ENCODE measurements at places on chromosomes 16 and 17.
A peak's percentile ranks its signal among the peaks of the same experiment; 100 is the strongest.

GRCh38 chr17:83078378-83079351 lies 744 bp upstream of the METRNL start:
- no peak for DNase-seq

DNA sequence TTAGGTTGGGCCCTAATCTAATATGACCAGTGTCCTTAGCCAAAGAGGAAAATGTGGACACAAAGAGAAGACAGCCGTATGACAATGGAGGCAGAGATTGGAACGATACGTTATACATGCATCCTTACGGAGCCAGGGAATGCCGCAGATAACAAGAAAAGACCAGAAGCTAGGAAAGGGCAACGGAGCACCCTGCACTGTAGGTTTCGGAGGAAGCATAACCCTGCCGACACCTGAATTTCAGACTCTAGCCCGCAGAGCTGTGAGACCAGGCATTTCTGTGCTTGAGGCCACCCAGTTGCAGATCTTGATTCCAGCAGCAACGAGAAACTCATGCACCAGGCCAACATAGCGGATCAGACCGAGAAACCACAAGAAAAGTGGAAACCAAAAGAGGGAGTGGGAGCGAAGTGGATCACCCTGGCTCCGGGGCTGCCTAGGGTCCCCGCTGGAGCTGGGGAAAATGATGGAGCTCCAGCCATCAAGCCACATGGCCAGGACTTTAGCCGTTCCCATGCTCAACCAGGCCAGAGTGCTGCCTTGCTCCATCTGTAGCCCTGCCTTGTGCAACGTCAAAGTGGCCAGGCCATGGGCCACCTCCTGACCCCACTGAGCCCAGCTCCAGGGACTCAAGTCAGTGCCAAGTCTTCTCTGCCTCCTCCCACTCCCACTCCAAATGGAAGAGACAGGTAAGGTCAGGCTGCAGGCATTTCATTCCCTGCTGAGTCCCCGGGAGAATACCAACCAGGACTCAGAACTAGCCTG lies 51.7 kb upstream of the RPL38 start:
- no peak for DNase-seq

DNA sequence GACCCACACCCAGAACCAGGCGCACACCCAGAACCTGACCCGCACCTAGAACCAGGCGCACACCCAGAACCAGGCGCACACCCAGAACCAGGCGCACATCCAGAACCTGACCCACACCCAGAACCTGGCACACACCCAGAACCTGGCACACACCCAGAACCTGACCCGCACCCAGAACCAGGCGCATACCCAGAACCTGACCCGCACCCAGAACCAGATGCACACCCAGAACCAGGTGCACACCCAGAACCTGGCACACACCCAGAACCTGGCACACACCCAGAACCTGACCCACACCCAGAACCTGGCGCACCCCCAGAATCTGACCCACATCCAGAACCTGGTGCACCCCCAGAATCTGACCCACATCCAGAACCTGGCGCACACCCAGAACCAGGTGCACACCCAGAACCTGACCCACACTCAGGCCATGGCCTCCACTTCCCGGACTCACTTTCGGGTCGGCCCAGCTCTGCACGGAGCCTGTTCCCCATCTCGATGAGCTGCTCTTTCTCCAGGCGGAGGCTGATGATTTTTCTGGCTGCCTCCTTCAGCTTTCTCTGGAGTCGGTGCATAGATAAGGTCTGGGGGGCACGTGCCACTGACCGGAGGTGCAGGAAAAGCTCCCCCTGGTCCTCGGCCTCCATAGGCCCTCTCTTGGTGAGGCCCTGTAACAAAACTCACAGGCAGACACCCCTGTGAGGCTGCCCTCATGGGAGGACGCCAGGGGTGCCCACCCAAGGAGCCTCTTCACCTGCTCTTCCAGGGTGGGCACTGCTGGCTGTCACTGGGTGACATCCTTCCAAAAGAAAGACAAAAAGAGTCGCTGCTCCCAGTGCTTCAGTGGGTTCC lies 53.3 kb upstream of the FASN start:
- no peak for DNase-seq

DNA sequence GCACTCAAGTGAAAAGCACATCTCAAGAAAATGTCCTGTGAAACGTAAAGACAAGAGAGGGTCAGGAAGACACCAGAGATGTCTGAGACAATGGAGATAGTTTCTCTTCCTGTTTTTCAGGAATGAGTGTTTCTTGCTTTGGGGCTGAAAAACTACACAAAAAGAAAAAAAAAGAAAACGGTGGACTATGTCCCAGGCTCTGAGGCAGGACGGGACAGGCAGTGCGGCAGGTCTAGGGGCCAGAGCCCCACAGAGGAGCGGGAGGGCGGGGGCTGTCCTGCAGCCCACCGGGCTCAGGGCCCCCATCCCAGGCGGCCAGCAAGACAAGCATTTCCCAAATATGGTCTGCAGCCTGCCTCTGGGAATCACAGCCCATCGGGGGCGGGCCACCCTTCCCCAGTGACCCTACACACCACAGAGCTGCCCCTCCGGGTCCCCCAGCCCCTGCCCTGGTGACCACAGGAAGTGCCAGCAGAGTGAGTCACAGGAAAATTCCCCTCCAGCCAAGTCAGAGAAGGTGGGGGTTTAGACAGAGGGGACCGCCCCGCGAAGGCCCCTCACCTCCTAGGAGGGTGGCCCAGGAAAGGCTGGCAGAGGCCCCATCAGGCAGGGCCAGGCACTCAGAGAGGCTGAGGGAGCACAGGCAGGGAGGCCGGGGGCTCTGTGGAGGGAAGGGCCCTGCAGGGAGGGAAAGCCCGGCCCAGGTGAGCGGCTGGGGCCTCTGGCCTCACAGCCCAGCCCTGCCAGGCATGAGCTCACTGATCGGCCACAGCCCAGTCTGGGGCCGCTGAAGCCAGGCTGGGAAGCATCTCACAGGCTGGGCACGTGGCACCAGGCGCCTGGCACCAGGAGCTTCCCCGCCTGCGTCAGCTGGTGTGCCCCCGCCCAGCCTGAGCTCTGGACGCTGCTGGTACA lies 6.3 kb downstream of the BCAR1 start:
- no peak for DNase-seq

GRCh38 chr16:9499941-9500593 lies 408.6 kb downstream of the HAPSTR1 start:
- no peak for DNase-seq

DNA sequence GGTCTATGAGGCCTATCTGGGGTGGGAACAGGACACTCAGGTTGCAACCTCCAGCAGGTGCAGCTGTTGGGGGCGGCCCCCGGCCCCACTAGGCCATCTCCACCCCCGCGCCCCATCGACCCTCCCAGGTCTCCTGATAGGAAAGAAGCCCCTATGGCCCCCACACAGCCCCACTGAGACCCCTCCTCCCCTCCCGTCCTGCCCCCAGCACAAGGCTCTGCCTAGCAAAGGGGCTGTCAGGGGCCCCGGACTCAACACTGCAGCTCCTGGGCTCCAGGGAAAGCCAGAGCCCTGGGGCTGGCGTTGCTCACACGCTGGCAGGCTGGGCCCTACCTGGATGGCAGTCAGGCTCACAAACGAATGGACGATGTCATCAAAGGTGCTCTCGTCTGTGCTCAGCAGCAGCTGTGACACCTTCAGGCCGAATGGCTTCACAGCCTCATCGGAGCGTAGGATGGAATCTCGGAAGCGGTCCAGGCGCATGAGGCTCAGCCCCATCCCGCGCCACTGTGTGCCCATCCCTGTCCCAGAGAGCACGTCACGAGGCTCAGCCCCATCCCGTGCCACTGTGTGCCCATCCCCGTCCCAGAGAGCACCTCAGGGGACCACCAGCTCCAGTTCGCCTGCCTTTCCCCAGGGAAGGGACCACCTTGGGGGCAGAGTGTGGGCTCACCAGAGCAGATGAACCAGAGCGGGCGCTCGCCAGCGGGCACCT lies 7.3 kb downstream of the FASN start:
- no peak for DNase-seq

DNA sequence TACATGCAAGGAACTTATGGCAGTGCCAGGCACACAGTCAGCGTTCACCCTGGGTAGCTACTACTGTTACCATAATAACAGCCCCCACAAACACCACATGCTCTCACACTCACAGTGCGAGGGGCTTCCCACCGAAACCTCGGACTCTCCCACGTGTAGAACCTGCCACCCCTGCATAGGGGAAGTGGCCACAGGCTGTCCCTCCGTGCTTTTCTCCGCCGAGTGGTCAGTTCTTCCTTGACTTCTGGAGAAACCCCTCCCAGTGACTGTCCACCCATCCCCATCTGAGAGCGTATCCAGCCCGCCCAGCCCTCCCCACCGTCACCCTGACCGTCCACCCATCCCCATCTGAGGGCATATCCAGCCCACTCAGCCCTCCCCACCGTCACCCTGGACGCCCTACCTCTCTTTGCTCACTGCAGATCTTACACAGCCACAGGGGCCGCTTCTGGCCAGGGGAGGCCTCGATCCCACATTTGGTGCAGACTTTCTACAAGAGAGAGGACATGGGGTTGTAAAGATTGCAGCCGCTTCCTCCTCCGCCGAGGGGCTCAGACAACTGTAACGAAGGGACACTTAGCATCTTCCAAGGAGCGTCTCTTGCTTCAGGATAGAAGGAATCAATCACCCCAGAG lies 71.1 kb downstream of the RPH3AL start:
- DNase-seq, result no peak

DNA sequence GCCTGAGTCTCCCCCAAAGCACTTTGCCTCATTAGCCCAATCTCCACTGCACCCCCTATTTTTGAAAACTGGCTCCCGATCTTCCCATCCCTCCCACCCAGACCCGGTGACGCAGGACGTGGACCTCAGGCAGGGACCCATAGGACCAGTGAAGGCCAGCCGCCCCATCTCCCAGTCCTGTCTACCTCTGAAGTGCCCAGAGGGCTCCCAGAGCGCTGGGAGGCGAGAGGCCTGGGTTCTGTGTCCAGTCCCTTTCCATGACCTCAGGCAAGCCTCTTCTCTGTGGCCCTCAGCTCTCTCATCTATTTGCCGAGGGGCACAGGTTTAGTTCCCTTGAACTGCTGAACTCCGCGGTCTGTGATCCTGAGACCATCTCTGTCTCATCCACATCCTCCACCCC lies 714 bp downstream of the TNS4 start:
- no peak for DNase-seq

GRCh38 chr16:29927070-29927905 lies 1.3 kb upstream of the KCTD13 start:
- no peak for DNase-seq

GRCh38 chr16:5328546-5328945 lies 231.0 kb upstream of the EEF2KMT start:
- DNase-seq, result no peak

- DNase-seq, result no peak
These were observed 36.7 kb upstream of the NDRG4 start for GRCh38 chr16:58462997-58463941.

DNA sequence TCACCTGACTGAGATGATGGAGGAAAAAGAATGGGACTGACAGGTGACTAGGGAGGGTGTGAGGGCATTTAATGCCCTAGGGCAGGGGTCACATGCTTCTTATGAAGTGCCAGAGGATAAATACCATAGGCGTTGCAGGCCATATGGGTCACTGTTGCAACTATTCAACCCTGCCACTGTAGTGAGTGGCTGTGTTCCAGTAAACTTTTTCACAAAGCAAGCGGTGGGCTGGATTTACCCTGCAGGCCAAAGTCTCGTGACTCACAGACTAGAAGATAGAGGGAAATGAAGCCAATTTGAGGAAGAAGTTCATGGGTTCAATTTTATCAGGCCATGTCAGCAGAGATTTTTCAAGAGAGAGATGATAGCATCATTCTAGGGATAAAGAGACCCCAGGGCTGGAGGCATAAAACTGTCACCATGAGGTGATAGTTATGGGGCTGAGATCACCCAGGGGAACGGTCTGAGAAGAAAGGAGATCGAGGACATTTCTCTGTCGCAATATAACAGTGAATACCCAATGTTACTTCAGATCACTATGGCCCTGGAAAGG lies 8.6 kb downstream of the ARHGAP17 start:
- no peak for DNase-seq

- no peak for DNase-seq
These were observed 23.9 kb upstream of the CAPNS2 start for GRCh38 chr16:55542459-55543082.

DNA sequence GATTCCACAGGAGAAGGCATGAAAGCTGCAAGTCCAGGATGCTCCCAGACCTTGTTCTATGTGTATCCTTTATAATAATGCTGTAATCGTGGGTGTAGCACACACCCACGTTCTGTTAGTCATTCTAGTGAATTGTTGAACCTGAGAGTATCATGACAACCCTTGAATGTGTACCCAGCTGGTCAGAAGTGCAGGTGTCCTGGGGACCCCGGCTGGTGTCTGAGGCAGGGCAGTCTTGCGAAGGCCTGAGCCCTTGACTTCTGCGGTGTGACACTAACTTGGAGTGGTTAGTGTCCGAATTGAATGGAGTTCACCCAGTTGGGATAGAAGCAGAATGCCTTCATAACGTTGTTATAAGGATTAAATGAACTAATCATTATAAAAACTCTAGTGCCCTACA lies 218.0 kb upstream of the TNRC6C start:
- DNase-seq, result no peak

GRCh38 chr17:51103050-51103449 lies 17.6 kb downstream of the SPAG9 start:
- DNase-seq, result no peak

- DNase-seq, result no peak
These were observed 6.8 kb upstream of the EZH1 start for GRCh38 chr17:42751628-42752027.

GRCh38 chr17:28204751-28205150 lies 114.2 kb upstream of the TMEM97 start:
- no peak for DNase-seq

DNA sequence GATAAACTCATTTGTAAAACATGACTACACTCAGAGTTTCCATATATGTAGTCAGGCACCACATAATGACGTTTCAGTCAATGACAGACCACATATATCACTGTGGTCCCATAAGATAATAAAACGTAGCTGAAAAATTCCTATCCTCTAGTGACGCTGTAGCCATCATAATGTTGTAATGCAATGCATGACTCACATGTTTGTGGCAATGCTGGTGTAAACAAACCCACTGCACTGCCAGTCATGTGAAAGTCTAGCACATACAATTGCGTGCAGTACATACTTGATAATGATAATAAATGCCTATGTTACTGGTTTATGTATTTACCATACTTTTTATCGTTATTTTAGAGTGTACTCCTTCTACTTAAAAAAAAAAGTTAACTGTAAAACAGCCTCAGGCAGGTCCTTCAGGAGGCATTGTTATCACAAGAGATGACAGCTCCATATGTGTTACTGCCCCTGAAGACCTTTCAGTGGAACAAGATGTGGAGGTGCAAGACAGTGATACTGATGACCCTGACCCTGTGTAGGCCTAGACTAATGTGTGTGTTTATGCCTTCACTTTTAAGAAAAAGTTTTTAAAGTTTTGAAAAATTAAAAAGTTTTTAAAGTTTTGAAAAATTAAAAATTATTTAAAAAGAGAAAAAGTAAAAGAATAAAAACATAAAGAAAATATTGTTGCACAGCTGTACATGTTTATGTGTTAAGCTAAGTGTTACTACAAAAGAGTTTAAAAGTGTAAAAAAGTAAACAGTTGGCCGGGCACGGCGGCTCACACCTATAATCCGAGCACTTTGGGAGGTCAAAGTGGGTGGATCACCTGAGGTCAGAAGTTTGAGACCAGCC lies 9.0 kb downstream of the STAT5B start:
- DNase-seq, result peak; percentile 33

- no peak for DNase-seq
These were observed 723.1 kb downstream of the CDH11 start for GRCh38 chr16:64398793-64399192.

- no peak for DNase-seq
These were observed 1.9 kb upstream of the MLLT6 start for GRCh38 chr17:38702916-38703741.
